ENCODE measurements at places on chromosomes 2 and 18. TPM values are rescaled to one million over a fixed set of nuclear protein-coding genes. Genes with fewer than 3 reads are reported as not detected.

The CFC1 gene
- total RNA-seq, result not detected

The HAUS1 gene
- 32.7 TPM for total RNA-seq

- no peak for DNase-seq
These were observed 471.6 kb downstream of the DLGAP1 start for GRCh38 chr18:3983351-3983969.

DNA sequence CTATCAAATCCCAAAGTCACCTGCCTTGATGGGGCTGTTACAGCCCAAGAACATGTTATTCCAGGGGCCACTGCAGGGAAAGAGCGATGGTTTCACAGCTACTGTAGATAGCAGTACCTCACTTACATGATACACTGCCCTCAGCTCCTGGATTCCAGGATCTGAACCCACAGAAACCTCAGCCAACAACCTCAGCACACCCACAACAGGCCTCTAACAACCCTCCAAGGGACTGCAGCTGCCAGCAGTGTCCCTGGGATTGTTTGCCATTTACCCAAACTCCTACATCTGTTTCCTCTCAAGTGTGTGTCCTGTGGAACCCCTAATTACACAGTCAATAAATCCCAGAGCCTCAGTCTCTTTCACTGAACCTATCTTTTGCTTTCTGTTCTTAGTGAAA lies 28.2 kb downstream of the OSBPL1A start:
- DNase-seq, result no peak

The ANKRD30BL gene
- not detected for total RNA-seq

GRCh38 chr2:128411431-128411830 lies 92.8 kb upstream of the HS6ST1 start:
- no peak for DNase-seq

The KCNIP3 gene
- total RNA-seq, result 61.2 TPM

The RHBDD1 gene
- 14.9 TPM for total RNA-seq

The GPR148 gene
- total RNA-seq, result not detected

The SOX11 gene
- not detected for total RNA-seq

The ABCB6 gene
- 22.7 TPM for total RNA-seq
